ENCODE measurements at places on chromosomes 6 and 20.

- no peak for DNase-seq
These were observed 182.6 kb upstream of the NOX3 start for GRCh38 chr6:155638200-155638599.

GRCh38 chr6:103819509-103819908, 1040.2 kb downstream of the HACE1 start:
- DNase-seq, result no peak

DNA sequence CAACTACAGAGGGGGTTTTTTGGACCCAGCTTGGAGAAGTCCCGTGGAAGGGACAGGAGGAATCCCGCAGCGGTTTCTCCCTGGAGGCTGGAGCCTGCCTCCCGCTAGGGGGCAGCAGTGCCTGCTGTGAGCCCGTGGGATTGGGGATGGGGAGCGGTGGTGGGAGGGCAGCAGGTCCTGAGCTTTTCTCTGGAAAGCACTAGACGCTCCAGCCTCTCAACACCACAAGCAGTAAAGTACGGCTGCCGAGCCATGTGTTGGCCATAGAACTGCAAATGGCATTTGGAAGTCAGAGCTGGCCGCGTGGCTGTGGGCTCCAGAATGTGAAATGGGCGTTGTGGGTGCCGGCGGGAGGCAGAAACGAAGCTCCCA, 47.8 kb downstream of the GMPR start:
- DNase-seq, result peak; percentile 27

DNA sequence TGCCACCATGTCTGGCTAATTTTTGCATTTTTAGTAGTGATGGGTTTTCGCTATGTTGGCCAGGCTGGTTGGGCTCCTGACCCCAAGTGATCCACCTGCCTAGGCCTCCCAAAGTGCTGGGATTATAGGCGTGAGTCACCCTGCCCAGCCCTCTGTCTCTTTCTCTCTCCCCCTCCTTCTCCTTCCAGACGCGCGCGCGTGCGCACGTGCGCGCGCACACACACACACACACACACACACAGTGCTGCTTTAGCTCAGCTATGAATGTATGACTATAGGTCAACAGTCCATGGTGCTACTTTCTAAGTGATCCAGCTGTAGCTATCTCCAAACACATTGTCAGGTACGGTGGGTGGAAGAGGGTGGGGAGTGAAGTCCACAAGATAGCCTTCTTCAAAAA, 449.5 kb downstream of the PHF3 start:
- no peak for DNase-seq

DNA sequence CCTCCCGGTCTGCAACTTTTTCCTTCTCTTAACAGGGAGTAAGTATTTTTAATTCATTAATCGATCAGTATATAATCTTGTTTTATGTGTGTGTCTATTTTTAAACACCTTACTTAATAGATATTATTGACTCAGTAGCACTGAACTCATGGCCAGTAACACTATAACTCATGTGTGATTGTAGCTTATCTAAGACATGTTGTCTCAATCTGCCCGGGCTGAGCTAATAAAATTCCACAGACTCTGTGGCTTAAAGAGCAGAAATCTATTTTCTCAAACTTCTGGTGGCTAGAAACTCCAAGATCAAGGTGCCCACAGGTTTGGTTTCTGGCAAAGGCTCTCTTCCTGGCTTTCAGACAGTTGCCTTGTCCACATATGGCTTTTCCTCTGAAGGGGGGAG, 68.8 kb upstream of the TNFAIP3 start:
- no peak for DNase-seq

DNA sequence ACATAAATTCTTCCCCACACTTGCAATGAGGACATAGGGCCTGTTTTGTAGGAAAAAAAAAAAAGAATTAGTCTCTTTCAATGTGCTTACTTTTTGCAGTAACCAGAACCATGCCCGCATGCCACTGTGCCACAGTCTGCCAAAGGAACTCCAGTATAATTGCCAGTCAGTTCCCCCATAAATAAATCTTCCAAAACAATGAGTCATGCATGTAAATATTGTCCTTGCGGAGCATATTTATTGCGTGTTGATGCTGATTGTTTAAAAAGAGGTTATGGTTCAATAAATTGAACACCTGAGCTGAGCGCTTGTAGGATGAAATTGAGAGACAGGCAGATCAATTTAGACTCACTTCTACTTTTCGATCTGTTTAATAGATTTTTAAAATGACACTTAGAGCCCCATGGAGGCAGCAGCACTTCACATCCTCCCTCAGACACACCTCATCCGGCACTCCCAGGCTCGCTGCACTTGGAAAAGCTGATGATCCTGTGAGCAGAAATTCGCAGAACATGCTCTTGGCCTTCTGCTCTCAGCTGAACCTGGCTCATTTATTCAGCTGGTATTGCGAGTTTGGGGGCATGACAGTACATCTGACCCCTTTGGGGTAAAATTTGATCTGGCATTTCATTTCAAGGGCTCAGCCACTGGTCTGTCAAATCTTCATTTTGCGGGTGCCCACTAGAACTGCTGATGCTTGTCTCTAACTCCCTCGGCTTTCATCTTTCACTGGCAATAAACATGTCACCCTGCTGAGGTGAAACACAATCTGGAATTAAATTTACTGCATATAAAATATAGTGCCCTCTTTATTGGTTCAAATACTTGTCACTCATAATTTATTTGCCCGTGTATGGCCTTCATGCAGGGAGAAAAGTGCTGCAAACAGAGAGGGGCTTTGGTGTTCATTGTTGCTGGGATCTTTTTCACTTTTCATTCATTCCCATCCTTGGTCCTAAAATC, 371.1 kb upstream of the POU3F2 start:
- DNase-seq, result no peak

DNA sequence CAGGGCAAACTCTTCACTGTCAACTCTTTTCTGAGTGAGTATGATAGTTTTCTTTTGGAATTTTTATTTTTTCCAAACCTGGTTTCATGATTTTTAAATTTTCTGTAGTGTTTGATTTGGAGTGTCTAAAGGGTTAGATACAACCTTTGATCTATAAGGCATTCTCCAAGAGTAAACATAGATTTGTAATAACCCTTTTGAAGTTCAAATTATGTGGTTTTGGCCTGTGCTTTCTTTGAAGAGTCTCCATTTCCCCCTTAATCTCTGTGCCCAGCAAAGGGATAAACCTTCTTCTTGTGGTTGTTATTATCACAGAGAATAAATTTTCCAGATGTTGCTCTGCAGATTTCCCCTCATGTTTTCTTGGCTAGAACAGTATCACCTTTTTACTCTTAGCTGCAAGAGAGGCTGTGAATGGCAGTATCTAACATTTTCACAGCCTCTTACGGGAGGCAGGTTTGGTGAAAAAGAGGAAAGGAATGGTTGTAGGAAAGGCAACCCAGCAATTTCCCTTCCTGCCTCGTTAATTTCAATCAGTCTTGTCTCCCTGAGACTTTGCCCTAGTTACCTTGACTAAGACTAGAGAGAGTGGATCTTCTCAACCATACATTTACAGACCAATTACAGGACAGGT, 83.3 kb upstream of the AKIRIN2 start:
- no peak for DNase-seq

DNA sequence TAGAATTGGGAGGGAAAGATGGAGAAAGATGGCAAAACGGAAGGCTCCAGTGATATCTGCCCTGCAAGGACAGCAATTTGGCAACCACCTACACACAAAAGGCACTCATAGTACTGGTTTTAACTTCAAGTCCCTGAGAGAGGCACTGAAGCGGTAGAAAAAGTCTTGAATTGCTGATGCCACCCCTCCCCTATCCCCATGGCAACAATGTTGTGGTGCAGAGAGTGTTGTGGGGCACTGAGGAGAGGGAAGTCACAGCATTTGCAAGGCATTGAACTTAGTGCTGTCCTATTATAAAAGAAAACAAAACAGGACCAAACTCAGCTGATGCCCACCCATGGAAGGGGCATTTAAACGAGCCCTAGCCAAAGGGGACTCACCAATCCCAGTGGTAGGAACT, 343.7 kb downstream of the HAO1 start:
- no peak for DNase-seq

DNA sequence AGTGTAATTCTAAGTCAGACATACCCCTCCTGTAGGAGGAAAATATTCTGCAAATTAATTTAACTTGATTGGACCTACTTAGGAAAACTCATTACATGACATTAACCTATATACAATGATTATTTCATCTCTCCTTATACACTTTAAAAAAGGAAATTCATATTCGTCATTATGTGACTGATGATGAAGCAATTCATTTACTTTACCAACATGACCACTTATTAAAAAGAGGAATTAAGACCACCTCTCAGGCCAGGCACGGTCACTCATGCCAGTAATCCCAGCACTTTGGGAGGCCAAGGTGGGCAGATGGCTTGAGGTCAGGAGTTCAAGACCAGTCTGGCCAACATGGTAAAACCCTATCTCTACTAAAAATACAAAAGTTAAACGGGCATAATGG, 11.6 kb downstream of the AKIRIN2 start:
- DNase-seq, result no peak

DNA sequence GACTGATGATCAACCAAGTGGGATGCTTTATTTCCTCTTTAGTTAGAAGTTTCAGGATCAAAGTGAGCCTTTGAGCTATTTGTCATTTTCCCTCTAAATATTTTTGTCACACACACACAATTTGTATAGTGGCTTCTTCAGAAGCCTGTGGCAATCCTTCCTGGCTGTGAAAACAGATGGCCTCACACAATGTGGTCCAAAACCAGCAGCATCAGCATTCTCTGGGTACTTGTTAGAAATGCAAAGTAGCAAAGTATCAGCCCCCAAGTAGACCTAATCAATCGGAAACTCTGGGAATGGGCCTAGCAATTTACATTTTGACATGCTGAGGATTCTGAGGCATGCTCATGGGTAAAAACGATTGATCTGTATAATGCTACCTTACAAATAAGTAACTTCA, 115.9 kb downstream of the PAX1 start:
- DNase-seq, result no peak

- DNase-seq, result peak; percentile 74
These were observed 46.7 kb upstream of the MOCS1 start for GRCh38 chr6:39980839-39981580.

DNA sequence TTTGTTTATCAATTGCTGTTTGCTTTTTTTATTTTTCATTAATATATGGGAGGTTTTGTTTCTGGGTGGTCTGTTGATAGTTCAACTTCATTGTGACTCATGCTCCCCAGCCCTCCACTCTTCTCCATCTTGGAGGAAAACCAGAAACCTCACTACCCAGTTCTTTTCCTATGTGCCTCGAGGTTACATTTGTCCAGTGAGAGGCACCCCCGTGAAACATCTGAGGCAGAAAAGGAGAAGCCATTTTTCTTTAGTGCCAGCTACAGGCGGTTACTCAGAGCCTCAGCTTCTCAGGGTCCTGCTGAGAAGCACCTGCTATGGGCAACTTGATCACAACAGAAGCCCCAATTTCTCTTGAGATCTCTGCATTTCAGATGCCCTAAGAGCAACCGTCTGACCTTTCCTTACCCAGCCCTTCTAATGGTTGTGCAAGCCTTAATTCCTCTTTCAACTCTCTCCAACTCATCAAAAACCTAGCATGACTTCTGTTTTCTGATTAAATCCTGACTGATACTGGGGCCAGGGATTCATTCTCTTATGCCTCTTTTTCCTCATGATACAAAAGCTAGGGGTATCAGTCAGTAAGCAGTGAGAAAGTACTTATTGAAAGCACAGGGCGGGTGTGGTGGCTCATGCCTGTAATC, 144.6 kb downstream of the ELOVL4 start:
- no peak for DNase-seq

GRCh38 chr20:50413088-50413500, 97.1 kb upstream of the PTPN1 start:
- DNase-seq, result no peak

GRCh38 chr6:121823437-121823851, 388.0 kb downstream of the GJA1 start:
- peak; percentile 24 for DNase-seq

DNA sequence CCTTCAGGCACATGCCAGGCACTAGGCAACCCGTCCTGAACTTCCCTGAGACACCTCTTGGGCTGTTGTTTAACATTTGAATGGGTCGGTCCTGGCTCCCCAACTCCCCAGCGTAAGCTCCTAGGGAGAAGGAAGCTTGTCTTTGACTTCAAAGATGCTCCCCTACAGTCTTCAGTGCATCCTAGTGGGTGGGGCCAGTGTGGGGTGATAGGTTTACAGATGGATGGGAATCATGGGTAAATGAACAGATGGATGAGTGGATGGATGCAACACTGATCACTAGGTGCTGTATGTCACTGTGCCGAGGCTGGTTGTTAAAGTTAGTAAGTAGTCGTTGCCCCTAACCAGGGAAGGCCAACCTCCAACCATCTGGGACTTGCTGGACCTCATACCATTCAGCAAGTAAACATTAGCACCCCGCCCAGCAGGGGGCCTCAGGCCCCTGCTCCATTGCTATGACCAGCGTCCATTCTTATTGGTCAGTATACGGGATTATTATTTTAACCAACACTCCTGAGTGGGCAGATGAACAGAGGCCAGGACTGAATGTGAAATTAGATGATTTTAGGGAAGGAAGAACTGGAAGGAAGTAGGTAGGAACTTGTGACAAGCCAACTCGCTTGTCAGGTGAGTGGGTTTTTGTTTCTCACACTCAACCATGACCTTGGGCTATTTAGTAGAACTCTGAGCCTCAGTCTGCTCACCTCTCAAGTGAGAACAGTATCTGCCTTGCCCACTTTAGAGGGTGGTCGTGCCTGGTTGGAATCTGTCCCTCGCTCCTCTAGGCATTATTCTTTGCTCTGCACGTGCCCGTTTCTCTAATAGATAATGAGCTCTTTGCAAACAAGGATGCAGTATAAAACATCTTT, 82.9 kb upstream of the FOXP4 start:
- DNase-seq, result peak; percentile 51

GRCh38 chr6:18242062-18242851, 22.1 kb downstream of the DEK start:
- DNase-seq, result no peak

DNA sequence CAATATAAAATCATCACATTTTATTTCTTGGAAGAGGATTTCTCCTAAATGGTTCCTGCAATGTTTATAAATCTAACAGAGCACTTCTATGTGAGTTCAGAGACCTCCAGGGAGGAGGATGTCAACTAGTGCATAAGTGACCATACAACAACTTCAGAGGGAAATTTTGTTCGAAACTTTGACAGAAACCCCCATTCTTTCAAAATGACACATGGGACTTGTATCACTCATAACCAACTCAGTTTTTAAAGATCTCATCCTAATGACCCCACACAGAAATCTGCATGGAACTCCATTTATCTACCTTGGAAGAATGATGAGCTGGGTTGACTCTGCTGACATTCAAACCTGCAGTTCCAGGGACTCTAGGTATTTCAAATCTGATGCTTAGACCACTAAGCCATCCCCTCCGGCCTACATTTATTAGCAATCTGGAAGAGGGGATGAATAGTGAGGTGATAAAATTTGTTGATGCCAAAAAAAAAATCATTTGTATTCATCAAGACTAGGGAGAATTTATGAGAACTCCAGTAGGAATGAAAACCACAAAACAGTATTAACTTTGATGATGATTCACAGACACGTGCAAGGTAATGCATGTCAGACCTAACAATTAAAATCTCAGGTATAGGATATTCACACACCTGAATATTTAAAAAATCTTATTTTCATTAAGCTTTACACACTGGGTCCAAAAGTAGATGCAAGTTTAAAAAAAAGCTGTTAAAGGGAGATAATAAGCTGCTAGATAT, 153.0 kb downstream of the REV3L start:
- no peak for DNase-seq

GRCh38 chr6:137542713-137543112, 48.5 kb upstream of the OLIG3 start:
- DNase-seq, result no peak

GRCh38 chr20:6108330-6108729, 14.5 kb downstream of the FERMT1 start:
- no peak for DNase-seq

GRCh38 chr20:4972506-4973251, 28.6 kb downstream of the SLC23A2 start:
- DNase-seq, result no peak

GRCh38 chr20:36519012-36519719, 22.2 kb upstream of the MYL9 start:
- no peak for DNase-seq

Measured in muscle of leg (tissue), 16 donors.